Right ventricle myocardium inferior (tissue), 1 donor: ENCODE measurements at places on chromosomes 4 and X. TPM values are rescaled to one million over a fixed set of nuclear protein-coding genes. Genes with fewer than 3 reads are reported as not detected.

The ANK2 gene
- total RNA-seq = 284 TPM

The CNGA2 gene
- total RNA-seq = not detected

The CYTL1 gene
- 0.81 TPM for total RNA-seq

The CHM gene
- 11.4 TPM for total RNA-seq
